ENCODE measurements at places on chromosomes 4 and X.

GRCh38 chr4:25993395-25994185, 79.6 kb downstream of the SMIM20 start:
- no peak for DNase-seq

GRCh38 chr4:139501527-139501926, 47.6 kb downstream of the RAB33B start:
- no peak for DNase-seq

GRCh38 chr4:153061971-153062370, 125.8 kb downstream of the FHDC1 start:
- DNase-seq = no peak

DNA sequence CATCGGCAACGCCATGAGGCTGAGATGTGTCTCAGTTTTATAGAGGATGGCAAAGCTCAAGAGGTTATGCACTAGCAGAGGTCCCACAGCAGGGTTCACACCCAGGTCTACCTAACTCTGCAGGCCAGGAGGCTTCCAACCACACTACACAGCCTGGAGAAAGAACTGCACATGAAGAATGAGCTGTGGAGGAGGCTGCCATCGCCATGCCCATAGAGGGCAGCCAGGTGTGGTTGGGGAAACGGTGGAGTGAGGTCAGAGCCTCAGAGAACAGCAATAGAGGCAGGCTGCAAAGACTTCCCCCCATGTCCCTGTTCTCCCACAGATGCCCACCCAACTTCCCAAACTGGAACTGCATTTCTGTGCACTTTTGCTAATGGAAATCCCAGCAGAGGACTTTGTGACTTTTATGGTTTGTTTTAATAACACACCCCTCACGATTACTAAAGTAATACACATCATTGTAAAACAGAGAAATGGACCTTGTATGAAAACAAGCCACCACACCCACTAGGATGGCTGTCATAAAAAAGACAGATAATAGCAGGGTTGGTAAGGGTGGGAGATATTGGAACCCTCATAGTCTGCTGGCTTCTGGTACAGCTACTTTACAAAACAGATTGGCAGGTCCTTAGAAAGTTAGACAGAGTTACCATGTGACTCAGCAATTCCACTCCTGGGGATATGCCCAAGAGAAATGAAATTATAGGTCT, 58.9 kb upstream of the PROM1 start:
- DNase-seq = no peak

GRCh38 chr4:179128299-179128698, 1686.1 kb upstream of the AGA start:
- DNase-seq = no peak

GRCh38 chr4:3870567-3870962, 104.4 kb downstream of the ADRA2C start:
- peak; percentile 16 for DNase-seq

Measured in RWPE2 (cell line).